OCI-M1 (cell line): ENCODE measurements at places on chromosomes 13 and 19.
A peak's percentile ranks its signal among the peaks of the same experiment; 100 is the strongest.

GRCh38 chr13:45325806-45326205 lies 15.2 kb downstream of the TPT1 start:
- no peak for DNase-seq

- no peak for DNase-seq
Observed at GRCh38 chr13:114203536-114203935, 24.5 kb downstream of the CFAP97D2 start.

- peak; percentile 63 for DNase-seq
Observed at GRCh38 chr13:32587011-32587810, 959 bp downstream of the PDS5B start.

- no peak for DNase-seq
Observed at GRCh38 chr13:47976325-47976724, 24.7 kb downstream of the SUCLA2 start.

GRCh38 chr19:17503240-17503639 lies 8.2 kb upstream of the PGLS start:
- no peak for DNase-seq

GRCh38 chr19:19657397-19657783 lies 6.1 kb downstream of the ATP13A1 start:
- DNase-seq = no peak

- no peak for DNase-seq
Observed at GRCh38 chr19:54393381-54393780, 21.9 kb upstream of the TTYH1 start.

GRCh38 chr19:34173193-34173956 lies 1.1 kb downstream of the LSM14A start:
- DNase-seq = peak; percentile 77

DNA sequence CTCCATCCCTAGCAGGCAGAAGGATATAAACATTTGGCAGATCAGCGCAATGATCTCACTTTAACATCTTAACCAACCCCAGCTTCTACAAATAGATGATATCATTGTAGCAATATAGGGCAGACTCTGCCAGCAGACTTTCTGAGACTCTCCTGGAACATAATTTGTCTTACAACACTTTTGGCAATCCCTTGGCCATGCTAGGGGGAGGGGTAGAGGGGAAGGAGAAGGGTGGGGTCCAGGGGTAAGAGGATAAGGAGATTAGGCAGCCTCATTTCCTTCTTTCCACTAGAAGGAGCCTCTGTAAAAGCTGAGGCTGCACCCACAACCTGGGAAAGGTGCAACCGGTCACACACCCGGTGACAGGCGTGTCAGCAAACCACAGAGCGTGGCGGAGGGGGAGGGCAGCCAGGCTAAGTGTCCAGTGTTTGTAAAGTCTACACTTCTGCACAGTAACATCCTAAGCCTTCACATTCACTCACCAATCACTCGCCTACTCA lies 8.7 kb upstream of the UBAC2 start:
- peak; percentile 30 for DNase-seq

- DNase-seq = no peak
Observed at GRCh38 chr13:46812301-46812797, 15.4 kb upstream of the ESD start.

DNA sequence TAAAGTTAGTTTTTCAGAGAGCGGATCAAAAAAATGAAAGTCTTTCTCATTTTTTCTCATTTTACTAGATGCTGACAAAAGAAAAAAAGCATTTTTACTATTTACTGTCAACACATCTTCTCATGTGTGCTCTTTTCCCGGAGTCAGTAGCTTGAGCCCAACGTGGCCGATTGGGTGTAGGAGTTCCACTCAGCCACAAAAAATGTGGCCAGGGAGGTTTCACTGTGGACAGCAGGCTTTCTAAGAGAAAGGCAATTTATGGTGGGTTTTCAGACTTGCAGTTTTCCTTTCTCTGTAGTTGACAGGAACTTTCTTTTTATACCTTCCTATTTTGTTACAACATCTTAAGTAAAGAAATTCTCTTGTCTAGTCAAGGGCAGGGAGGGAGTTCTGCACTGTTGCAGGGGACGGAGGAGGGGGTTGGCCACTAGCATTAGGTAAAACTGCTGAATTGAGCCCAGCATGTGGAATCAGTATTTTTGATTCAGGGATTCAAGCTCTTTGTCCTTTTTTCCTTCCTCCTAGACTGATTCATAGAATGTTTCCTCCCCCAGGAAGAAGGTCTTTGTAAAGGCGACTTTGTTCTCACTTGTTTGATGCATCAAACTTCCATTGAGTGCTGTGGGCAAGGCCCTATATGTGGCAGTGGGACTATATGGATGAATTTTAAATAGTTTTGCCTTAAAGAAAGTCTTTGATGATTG lies 123.1 kb downstream of the B3GLCT start:
- no peak for DNase-seq

GRCh38 chr19:42198676-42199439 lies 18.6 kb downstream of the DEDD2 start:
- DNase-seq = no peak

DNA sequence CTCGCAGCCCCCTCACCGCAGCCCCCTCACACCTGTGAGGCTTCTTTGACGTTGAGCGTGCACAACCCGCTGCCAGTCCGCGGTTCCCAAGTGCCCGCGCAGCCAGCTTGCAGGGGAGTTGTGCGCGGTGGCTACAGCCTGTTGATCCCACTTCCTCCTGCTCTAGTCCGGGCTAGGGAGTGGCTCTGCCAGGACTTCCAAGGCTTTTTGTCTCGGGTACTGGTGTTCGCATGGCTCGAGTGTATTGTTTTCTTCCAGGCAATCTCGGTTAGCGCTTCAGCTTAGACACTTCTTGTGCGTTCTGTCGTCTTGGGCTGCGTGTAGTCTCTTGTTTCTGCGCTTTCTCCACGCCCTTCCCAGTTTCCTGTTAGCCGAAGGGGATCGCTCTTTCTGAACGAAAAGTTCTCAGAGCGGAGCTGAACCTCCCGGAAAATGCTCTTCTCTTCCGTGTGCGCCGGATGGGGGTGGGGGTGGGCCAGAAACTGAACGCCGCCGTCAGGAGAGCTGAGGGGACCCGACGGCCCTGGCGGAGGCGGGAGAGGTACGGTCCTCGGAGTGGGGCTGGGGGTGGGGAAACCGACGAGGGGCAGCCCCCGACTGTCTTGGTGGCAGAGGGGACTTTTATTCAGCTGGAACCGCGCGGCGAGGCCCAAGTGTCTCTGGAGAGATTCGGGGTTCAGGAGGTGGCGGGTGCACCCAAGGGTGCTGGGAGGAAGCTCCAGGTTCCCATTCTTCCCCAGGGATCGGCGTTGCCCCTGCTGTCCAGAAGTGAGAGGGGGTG lies 697 bp upstream of the DGKH start:
- DNase-seq = no peak

DNA sequence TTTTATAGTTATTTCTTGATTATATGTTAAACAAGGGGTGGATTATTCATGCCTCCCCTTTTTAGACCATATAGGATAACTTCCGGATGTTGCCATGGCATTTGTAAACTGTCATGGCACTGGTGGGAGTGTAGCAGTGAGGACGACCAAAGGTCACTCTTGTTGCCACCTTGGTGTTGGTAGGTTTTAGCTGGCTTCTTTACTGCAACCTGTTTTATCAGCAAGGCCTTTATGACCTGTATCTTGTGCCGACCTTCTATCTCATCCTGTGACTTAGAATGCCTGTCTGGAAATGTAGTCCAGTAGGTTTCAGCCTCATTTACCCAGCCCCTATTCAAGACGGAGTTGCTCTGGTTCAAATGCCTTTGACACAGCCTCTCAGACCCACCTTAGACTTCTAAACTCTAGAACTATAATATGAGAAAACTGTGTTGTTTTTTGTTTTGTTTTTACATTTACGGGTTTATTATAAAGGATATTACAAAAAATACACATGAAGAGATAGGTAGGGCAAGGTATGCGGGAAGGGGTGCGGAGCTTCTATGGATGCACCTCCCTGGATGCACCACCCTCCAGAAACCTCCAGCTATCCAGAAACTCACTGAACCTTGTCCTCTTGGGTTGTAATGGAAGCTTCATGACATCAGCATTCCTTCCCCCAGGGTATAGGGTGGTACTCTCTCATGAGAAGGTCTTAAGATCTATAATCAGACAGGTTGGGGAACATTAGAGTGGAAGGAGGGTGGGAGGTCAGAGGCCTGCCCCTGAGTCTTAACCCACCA lies 15.8 kb upstream of the SPRYD7 start:
- DNase-seq = no peak

DNA sequence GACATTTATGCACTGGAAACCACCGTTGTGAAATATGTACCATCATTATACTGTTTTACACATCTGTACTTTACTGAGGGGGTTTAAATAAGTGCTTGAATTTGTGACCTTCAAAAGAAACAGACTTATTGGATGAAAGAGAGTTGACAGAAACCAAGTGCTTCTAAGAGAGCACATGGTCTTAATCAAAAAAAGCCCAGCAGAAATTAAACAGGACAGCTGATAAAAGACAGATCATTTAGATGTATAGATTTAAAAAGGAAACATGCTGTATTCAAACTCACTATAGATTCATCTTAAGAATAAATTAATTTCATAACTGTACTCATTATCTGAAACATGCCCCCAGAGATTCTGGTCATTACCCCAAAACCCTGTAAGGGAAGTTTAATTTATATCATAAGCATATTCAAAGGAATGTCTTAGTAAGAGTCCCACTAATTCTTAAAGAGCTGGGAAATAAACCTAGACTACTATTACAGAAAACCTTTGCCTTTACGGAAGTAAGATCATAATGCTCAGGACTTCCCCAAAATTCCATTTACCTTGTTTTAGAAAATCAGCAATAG lies 421.8 kb downstream of the DCT start:
- DNase-seq = no peak

DNA sequence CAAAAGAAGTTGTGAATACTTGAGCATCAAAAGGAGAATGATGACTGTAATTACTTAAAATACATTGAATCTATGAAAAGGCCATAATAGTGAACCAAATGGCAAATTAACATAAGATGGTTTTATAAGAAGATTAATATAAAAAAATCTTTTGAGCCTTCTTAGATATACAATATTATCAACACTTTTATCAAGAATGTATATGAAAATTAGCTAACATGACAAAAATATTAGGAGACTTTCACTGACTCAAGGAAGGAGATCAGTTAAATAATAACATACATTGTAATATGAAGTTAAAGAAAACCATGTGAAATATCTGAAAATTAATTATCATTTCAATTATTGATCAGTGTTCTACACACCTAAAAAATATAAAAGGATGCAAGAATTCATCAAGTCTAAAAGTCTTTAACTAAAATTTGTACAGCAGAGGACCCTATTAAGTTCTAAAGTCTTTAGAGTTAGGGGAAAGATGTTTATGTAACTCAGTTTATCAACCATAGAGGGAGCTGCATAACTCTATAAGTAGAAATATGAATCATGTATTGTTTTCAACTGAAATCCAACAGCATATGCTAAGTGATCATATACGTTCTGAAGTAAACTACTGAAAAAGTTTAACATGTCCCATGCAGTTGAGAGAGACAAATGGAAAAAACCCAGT lies 756.1 kb upstream of the MIR17HG start:
- peak; percentile 41 for DNase-seq

- no peak for DNase-seq
Observed at GRCh38 chr19:29505097-29505824, 20.5 kb upstream of the VSTM2B start.

GRCh38 chr19:29389495-29389894 lies 136.3 kb upstream of the VSTM2B start:
- DNase-seq = no peak

DNA sequence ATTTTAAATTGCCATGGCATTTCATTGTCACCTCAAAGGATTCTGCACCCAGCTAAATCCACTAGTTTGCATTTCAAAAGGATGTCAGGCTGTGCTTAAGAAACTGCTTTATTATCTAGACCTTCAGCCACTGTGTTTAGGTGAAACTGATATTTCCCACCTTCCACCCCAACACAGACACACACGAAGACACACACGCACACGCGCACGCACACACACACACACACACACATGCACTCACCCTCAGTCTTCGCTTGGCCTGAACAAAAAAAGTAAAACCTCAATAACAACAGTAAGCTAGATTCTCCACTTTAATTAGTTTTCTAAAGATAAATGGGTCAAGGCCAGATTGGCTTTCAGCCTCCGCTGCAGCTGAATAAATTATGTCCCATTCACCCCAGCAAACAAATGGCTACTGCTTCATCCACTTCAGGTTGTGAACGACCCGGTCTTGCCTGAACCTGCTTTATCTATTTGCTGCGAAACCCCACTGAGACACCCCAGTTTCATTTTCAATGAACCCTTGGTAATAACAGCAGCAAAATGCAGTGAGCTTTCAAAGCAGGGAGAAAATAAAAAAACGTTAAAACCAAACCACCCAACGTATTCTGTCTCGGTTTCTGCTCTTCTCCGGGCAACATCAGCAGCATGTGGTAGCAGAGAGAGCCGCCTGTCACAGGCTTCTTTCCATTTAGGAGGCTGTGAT lies 166.8 kb downstream of the DCT start:
- no peak for DNase-seq

DNA sequence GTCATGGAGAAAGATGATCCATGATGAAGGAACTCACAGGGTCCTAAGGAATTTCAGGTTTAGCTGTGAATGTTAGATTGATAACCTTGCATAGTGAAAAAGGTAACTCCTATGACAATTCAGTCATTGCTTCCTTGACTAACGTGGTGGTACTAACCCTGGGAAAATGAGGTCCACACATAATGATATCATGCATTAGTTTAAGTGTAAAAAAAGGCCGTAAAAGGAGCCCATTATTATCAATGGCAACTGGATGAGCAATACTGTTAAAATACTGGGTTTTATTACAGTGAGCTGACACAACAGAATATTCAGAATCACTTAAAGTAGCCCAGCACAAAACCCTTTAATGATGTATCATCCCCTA lies 515.4 kb downstream of the DCT start:
- no peak for DNase-seq

DNA sequence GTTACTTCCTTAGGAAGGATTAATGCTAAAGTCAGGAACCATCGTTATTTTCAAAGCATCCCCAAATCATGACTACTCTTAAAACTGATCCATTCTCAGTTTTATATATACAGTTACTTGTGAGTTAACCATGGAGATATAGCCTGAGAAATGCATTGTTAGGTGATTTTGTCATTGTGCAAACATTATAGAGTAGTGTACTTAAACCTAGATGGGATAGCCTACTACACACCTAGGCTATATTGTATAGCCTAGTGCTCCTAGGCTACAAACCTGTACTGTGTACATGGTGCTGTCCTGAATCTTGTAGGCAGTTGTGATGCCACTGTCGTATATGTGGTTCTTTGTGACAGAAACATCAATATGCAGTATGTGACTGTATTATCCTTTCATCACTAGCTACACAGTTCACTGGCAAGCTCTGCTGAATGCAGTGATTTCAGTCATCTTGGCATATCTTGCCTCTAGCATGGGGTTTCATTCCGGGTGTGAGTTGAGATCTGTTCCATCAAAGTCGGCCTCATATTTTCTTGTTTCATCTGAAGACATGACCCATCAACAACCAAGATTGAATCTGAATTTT lies 45.3 kb downstream of the CDK8 start:
- DNase-seq = no peak

DNA sequence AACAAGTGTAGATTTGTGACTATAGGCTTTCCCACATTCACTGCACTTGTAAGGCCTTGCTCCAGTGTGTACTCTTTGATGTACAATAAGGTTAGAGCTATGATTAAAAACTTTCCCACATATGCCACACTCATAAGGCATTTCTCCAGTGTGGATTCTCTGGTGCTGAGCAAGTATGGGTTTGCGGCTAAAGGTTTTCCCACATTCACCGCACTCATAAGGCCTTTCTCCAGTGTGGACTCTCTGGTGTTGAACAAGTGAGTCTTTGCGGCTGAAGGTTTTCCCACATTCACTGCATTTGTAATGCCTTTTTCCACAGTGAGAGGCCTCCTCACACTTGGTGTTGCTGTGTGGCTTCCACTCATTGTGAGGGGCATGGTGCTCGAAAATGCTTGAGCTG lies 3.7 kb downstream of the ZNF772 start:
- peak; percentile 29 for DNase-seq

GRCh38 chr13:110944121-110944967 lies 29.5 kb upstream of the ANKRD10 start:
- peak; percentile 60 for DNase-seq
